Activated naive CD4-positive, alpha-beta T cell treated with anti-CD3 and anti-CD28 coated beads, Interleukin-2, amount 50 U/mL, for 72 hours (primary cell): ENCODE measurements at places on chromosomes 2 and 18. TPM values are rescaled to one million over a fixed set of nuclear protein-coding genes. Genes with fewer than 3 reads are reported as not detected.

GAL3ST2 gene
- 0.16 TPM for total RNA-seq

GALR1 gene
- total RNA-seq: not detected

LRP2 gene
- total RNA-seq: 2.6 TPM

STPG4 gene
- total RNA-seq: 0.55 TPM

SLC39A10 gene
- 53.3 TPM for total RNA-seq
